ENCODE measurements at places on chromosomes 16 and 17. TPM values are rescaled to one million over a fixed set of nuclear protein-coding genes. Genes with fewer than 3 reads are reported as not detected.

CBX4 gene
- 8.0 TPM for polyA plus RNA-seq

CCL3 gene
- polyA plus RNA-seq: not detected

CORO7 gene
- polyA plus RNA-seq: 13.8 TPM

ZNF23 gene
- 11.8 TPM for polyA plus RNA-seq

CPD gene
- polyA plus RNA-seq: 78.5 TPM

PSMB10 gene
- polyA plus RNA-seq: 29.1 TPM

PRR29 gene
- polyA plus RNA-seq: 0.21 TPM

PPY gene
- polyA plus RNA-seq: not detected

SSTR5 gene
- not detected for polyA plus RNA-seq

Measured in BJ (cell line).